ENCODE measurements at places on chromosomes 7 and 10.

DNA sequence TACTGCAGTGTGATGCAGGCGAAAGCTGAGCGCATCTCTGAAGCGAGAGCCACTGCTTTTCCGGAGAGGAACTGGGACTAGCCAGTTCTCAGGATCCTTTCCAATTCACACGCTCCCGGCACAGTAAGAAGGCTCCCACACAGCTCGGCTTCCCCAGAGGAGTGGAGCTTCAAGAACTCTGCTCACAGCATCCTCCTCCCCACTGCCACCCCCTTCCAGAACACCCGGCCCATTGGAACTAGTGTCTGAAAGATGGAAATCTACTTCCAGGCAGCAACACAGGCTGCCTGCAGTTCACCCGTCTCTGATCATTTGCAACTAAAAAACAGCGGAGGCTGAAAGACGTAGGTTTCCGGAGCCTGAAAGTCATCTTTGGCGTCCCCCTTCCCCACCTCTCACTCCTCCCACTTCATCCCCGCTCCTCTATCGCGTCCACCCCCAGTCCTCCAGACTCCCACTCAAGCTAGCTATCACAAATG lies at the start of gene DGKB:
TSS of gene DGKB (minus strand) at position 163 of the 479 bp plus-strand sequence.
- DNase-seq, result peak; percentile 57

- no peak for DNase-seq
Measured at GRCh38 chr7:47932016-47932415, 16.2 kb downstream of the PKD1L1 start.

DNA sequence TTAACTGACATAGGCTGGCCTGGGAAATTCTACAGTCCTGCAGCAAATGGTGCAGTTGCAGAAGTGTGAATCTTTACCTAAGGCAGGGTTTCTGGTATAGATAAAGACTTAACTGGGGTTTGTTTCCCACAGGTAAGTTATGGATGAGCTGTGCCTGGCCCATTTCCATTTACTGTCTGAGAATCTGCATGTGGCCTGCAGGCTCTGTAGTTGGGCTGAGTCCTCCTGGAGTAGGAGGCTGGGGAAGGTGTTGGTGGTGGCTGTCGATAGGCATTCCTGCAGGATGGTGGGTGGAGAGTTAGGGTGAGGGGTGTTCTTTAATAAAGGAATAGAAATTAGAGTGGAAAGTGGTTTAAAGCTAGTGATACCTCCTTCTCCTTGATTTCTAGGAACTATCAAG lies 193.5 kb downstream of the AUTS2 start:
- DNase-seq, result peak; percentile 48

DNA sequence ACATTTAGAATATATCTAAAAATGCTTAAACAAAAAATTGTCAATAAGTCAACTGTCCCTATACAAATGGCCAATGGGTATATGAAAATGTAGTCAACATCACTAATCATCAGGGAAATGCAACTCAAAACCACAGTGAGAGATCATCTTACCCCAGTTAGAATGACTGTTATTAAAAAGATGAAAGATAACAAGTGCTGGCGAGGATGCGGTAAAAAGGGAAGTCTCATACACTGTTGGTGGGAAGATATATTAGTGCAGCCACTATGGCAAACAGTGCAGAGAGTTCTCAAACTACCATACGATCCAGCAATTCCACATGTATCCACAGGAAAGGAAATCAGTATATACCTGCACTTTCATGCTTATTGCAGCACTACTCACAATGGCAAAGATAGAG lies 48.6 kb upstream of the APBB1IP start:
- no peak for DNase-seq

DNA sequence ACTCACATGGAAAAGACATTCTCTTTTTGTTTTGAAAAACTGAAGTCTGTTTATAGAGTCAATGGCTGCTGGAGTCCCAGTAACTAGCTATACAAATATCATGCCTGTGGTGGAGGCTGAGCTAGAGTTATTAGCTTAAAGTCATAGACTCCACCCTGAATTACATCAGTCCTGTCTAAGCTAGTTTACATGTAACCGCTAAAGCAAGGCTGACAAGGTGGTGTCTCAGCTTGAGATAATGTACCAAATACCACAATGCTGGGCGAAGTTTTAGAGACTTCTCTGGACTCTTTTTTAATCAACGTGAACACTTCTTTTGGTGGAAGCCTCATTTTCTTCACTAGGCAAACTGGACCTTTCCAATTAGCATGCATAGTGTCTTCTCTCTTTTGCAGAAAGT lies 219.4 kb downstream of the ANK3 start:
- DNase-seq, result no peak

DNA sequence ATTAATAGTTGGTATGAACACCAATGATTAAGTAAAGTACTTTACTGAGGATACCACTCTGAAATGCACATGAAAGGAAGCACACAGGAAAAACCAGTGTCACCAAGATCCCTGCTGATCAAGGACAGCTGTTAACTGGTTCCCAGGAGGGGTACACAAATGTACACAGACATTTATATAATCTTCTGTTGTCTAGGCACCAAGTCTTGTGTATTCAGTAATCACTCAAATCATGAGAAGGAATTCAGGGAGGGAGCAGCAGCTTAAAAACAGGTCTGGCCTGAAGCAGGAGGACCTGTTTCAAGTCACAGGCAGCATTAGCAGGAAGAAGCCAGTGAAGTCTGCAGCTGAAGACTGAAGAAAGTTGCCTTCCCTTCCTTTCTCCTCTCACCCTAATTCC lies 18.7 kb downstream of the MPP7 start:
- peak; percentile 58 for DNase-seq

DNA sequence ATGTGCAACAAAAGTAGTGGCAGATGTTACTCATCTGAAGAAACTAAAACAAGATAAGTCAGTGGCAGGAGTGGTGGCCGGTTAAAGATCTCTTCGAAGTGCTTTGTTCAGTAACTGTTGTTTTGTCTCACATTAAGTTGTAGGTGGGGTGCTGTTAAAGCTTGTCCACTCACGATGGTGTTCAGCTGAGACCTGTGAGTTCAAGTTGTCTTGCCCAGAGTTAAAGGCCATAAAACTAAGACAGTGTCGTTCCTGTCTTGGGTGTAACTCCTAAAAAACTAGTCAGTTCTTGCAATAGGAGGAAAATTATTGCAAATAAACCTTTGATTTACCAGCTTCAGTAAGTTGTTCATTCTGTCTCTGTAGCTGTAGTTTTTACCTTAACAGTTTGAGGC lies 857 bp upstream of the FOXP2 start:
- DNase-seq, result no peak

GRCh38 chr7:69827140-69827539 lies 228.9 kb downstream of the AUTS2 start:
- DNase-seq, result no peak

- DNase-seq, result peak; percentile 81
Measured at GRCh38 chr10:17430647-17431355, 23.6 kb downstream of the ST8SIA6 start.

- DNase-seq, result no peak
Measured at GRCh38 chr10:59257224-59257623, 80.8 kb downstream of the PHYHIPL start.

DNA sequence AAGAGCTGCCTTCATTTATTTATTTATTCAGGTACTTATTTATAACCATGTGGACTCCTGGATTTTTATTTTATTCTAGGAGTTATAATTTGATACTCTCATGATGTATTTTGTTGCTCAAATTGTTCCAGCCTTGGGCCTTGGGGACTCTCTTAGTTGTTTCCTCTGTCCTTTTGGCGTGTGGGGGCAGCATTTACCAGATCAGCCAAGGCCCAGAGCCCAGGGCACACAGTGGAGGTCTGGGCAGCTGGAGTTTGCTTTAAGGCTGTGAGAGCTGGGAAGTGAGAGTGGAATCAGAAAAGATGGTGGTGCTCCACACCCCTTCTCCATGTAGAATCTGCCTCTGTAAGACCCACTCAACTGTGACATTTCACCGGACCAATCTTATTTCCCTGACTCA lies 398.9 kb downstream of the RPS24 start:
- DNase-seq, result peak; percentile 45

DNA sequence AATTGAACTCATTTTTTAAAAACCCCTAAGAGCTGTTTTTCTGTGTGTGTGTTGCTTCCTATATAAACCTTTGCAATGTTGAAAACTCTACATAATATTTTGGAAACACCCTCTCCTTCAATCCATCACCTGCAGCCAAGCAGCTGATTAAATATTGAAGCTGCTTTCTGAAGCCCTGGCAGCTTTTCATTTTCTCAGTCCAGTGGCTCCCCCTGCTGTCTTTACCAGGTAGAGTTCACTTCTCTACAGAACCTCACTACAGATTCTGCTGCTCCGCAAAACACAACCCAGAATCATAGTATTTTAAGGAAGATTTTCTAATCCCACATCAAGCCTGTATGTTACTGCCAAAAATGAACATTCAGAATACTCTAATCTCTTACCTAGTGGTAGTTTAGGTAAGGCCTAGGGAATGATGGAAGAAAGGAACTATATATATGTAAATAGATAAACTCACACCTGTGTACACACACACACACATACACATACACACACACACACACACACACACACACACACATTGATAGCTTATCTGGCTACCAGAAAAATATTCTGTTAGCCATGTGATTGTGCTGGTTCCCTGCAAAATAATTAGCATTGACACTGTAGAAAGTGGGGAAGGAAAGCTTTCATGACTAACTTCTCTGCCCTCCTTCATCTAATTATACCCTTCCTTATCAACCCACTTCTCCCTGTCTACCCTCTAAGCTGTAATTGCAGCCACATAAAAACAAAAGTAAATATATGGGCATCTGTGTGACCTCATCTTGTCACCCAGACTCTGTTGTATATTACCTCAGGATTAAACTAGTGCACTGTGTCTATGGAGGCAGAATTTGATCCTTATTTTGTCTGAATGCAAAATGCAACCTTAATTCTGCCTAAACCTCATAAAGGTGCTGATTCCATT lies 229.5 kb upstream of the FZD1 start:
- peak; percentile 57 for DNase-seq

GRCh38 chr7:101121991-101122932 lies 4.6 kb upstream of the SERPINE1 start:
- DNase-seq, result peak; percentile 96

- DNase-seq, result peak; percentile 97
Measured at GRCh38 chr10:98414932-98415730, at the start of gene PYROXD2. TSS of gene PYROXD2 (minus strand) at chr10:98415182. CDS start at chr10:98415135, 47 bp downstream.

Measured in mesendoderm (in vitro differentiated cells).